ENCODE measurements at places on chromosomes 3 and 15.
A peak's percentile ranks its signal among the peaks of the same experiment; 100 is the strongest.

DNA sequence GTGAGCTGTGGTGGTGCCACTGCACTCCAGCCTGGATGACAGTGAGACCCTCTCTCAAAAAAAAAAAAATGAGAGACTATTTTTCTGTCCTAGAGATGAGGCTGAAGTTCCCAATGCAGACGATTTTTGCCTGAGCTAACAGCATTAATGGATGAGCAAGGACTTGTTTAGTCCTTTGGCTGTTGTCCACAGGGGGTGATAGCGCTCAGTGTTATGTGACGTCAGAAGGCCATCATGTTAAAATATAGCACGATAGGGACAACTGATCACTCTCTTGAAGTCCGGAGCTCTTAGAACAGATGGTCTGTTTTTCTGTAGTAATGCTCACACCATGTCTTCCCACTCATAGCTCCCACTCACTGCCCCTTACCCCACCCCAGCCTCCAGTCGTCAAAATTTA, 6.8 kb downstream of the TRNT1 start:
- no peak for DNase-seq

- DNase-seq = no peak
Observed at GRCh38 chr15:33200903-33201302, 6.4 kb upstream of the FMN1 start.

DNA sequence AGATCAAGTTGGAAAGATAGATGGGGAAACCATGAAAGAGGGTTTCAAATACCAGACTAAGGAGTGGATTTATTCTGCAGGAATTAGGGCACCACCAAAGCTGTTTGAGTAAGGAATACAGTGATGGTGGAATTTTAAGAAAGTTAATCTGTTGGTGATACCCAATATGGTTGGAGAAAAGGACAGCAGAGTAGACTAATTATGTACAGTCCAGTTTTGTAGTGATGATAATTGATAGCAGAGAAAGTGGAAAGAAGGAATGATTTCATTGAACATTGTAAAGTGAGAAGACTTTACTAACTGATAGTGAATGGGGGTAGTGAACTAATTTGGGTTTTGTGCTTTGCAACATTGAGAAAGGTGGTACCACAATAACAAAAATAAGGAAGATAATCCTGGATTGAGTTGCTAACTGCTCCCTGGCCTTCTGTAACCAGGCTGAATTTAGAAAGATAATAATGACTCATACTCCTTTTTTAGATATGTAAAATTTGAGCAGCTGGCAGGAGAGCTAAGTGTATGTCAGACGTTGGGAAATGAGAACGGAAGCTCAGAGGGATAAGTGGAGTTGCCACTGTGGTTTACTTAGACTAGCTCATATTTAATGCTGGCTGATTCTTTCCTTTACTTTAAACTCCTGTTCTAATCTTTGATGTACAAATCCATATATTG, 16.9 kb downstream of the TCAIM start:
- DNase-seq = no peak

- no peak for DNase-seq
Observed at GRCh38 chr3:66817951-66818557, 180.1 kb upstream of the KBTBD8 start.

DNA sequence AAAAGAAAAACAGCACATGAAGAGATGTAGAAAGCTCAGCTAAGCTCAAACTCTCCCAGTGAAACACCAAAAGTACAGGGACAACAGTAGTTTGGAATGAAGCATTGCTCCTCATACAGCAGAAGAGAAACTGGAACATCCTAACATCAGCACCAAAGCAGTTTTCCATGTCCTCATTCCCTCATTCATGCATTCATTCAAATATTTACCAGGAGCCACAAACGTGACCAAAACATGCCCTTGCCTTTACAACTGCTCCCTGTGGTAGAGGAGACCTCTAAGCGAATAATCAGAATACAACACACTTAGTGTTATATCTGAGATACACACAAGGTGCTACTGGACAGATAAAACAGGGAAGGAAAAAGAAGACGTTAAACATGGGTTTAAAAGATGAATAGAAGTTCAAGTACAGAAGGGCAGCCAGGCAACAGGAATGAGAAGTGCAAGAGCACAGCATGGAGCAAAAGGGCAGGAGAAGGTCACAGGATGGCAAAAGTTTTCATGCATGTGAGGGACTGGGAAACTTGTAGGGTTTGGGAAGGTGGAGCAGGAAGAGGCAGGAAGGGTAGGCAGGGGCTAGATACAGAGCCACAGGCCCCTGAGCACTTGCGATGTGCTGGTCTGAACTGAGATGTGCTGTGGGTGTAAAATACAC, 58.5 kb upstream of the LMCD1 start:
- DNase-seq = no peak

- DNase-seq = no peak
Observed at GRCh38 chr3:76349715-76350480, 564.5 kb upstream of the ZNF717 start.

DNA sequence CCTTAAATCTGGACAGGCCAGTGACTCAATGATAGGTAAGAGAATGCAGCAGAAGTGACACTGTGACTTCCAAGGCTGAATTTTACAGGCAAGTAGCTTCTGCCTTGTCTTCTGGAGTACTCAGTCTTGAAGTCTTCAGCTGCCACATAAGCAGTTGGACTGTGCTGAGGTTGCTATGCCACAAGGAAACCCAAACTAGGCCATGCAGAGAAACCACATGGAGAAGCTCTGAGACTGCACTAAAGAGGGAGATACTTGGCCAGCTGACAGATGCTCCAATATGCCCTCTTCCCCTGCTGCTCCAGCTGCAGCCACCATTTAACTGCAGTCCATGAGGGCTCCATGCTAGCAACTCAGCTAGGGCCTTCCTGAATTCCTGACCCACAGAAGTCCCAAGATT, 119.4 kb upstream of the GADL1 start:
- no peak for DNase-seq

DNA sequence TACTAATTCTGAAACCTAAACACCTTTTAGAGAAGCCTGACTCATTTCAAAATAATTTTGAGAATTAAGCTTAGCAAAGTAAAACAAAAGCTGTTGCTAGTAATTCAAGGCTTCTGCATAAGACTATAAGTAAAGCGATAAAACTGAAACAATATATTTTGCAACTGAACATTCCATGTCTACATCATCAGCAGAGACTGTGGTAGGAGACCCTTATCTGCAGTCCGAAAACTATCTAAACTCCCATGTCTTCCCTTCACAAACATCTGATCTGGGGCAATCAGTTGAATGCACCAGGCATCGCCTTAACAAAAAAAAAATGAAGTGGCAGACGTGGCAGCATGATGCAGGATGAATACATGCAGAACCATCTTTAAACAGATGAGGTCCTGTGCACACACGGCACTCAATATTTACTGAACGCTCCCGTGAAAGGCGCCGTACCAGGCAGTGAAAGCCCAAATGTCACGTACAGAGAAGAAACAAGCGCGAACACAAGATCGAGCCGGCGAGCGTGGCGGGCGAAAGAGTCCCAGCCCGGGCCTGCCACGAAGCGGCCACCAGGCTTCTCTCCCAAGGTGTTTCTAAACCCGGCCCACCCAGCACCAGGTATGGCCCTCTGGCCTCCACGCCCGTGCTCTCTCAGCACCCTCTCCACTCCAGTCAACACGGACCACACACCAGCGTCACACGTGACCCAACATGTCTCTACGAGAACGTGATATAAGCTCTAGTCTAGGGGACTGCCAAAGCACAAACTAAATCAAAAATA, 63.0 kb downstream of the CHSY1 start:
- no peak for DNase-seq

- DNase-seq = no peak
Observed at GRCh38 chr15:39667382-39668127, 86.7 kb downstream of the THBS1 start.

DNA sequence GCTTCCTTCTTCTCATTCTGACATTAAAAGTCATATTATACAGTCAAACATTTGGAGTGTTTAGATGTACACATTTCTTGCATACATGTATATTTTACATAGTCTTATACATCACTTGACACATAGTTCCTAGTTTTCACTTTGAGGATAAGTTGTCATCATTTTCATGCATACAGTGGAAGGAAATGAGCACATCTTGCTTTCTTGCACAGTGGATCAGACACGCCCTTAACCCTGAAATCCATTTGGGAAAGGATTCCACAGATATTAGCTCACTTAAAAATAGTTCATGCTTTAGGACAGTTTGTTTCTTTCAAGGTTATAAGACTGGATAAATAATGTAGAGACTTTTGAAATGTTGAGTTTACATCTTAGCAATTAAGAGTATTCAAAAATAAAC, 148.6 kb upstream of the MME start:
- no peak for DNase-seq

DNA sequence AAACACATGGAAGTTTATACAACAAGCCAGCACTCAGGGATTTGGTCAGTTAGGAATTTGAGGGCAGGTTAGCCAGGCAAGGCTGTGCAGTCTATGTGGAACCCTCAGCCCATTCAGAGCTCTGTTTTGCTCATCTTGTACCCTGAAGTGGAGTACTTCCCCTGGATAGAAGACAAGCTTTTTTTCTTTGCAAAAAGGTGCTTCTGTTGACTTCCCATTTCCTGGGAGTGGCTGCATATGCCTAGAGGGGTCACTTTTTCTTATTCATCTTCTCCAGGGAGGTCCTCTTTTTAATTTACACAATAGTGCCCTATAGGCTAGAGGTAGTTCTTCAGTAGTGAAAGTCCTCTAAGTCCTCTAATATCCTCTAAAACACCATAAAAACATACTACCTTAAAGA, 225.0 kb upstream of the P2RY1 start:
- DNase-seq = no peak

GRCh38 chr15:70109531-70109930, 11.8 kb upstream of the TLE3 start:
- no peak for DNase-seq

GRCh38 chr3:36317915-36318314, 62.4 kb upstream of the STAC start:
- no peak for DNase-seq

GRCh38 chr3:143001034-143001368, 369 bp upstream of the U2SURP start:
- no peak for DNase-seq

- no peak for DNase-seq
Observed at GRCh38 chr15:28096670-28097431, 2.3 kb downstream of the OCA2 start.

DNA sequence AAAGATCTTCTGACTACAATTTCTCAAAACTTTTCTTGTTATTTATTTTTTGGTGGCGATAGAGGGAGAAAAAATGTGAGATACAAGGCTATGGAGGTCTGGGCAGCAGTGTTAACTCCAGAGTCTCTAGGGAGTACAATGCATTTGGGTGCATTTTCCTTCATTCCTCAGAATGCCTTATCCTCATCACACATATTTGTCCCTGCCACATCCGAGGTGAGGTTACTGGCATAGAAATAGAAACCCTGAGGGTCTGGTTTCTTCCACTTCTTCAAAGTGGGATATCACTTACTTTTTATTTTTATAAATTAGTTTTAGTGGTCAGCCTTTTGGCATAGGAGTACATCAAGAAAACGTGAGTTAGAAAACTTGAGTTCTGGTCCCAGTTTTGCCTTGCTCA, 150.4 kb downstream of the TIGIT start:
- DNase-seq = no peak

- no peak for DNase-seq
Observed at GRCh38 chr3:41213588-41213987, 14.3 kb downstream of the CTNNB1 start.

- DNase-seq = peak; percentile 75
Observed at GRCh38 chr15:90872486-90873184, 4.2 kb downstream of the FURIN start.

- no peak for DNase-seq
Observed at GRCh38 chr15:46232471-46232870, 597.6 kb downstream of the SQOR start.

DNA sequence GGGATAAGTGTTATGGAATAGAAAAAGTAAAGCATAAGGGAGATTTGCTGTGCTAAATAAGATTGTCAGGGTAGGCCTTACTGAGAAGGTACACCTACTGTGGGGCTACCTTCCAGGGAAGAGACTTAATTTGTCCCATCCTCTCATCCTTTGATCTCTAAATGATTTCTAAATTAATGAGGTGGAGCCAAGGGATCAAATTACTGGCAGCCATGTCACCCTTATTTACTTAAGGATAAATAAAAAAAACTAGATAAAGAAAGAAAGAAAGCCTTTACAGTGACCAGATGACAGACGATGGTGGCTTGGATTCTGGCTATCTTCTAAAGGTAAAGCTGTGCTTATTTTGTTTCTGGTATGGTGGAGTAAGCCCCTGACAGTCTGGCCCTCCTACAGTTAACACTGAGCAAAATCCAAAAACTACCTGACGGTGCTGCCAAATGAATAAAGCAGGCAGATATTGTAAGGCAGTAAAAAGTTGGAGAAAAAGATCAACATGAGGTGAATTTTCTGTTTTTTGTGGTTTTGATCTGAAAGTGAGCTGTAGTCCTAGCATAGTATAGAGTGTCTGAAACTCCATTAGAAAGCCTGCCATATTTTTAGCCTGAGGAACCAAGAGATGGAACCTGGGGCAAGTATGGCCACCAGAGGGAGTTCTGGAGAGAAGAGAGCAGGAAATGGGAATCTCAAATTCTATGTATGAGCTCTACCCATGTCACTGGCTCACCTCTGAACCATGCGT, 285.1 kb upstream of the MANF start:
- peak; percentile 29 for DNase-seq

DNA sequence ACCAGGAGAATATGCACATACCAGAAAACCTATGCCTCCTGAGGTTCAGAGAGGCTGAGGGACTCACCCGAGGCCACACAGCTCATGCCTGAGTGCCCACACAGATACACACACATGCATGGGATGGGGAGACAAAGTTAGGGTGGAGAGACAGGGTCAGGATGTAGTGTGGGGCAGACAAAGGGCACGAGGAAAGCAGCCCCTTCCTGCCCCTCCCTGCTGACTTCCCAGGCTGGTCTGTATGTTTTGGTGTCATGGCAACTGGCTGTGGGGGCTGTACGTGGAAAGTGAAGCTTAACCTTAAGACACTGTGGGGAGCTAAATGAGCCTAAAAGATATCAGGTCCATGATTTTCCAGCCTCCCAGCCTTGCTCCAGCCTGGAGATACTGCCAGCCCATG, 57.8 kb downstream of the EPHB3 start:
- DNase-seq = no peak

- DNase-seq = peak; percentile 57
Observed at GRCh38 chr15:98548139-98548971, 100.0 kb upstream of the IGF1R start.

DNA sequence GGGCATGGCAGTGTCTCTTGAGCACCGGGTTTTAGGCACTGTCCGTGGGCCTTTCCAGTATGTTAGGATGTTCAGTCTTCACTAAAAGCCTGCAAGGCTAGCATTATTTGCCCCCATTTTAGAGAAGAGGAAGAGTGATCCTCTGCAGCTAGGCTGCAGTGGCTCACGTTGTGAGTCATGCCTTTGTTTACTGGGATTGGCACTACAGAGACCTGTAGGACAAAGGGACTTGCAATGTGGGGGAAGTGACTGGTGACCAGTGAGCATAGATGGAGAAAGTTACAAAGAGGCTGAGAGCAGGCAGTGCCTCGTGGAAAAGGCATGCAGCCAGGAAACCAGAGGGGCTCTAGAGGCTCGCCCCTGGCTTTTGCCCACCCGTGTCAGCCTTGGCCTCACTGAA, 26.8 kb upstream of the CPNE9 start:
- DNase-seq = no peak

Measured in stimulated activated CD4-positive, alpha-beta T cell treated with anti-CD3 and anti-CD28 coated beads, Interleukin-2, amount 100 ng/mL, for 24 hours (primary cell).